Dorsolateral prefrontal cortex (tissue), 122 donors: ENCODE measurements at places on chromosomes 16 and 17.

DNA sequence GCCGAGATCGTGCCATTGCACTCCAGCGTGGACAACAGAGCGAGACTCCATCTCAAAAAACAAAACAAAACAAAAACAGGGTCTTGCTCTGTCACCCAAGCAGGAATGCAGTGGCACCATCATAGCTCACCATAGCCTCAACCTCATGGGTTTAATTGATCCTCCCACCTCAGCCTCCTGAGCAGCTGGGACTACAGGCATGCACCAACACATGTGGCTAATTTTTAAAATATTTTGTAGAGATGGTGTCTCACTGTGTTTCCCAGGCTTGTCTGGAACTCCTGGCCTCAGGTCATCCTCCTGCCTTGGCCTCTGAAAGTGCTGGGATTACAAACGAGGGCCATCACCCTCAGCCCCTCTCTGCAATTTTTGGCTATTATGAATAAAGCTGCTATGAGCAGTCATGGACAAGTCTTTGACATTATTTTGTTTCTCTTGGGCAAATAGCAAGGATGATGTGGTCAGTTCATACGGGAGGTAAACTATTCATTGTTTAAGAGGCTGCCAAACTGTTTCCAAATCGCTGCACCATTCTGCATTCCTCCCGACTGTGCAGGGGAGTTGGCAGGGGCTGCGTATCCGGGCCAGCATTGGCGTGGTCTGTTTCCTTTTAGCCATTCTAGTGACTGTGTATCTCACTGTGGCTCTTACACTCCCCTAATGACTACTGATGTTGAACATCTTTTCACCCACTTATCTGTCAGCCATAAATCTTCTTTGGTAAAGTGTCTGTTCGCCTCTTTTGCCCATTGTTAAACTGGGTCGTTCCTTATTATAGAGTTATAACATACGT lies 21.1 kb downstream of the EIF4A3 start:
- no peak for DNase-seq

DNA sequence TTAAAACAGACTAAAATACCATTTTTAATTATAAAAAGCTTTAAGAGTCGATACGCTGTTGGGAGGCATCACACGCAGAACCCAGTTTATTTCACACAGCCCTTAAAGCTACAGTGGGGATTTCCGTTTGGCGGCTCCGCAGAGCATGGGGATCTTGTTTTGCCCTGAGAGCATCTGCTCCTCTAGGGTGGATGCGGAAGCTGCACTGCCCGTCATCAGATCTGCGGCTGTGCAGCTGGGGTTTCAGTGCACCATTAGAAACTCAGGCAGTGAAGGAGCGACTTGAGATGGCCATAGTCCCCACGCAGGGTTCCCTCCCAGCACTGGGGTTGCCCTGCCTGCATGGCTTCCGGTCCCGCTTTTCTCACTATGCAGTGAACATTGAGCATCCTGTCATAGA lies 62.2 kb upstream of the CHMP6 start:
- DNase-seq: no peak

GRCh38 chr17:82031303-82031884 lies at the start of gene RAC3:
RAC3 (plus strand) TSS chr17:82031678; CDS start chr17:82031762, 84 bp downstream.
- no peak for DNase-seq

- no peak for DNase-seq
Measured at GRCh38 chr17:63685041-63685440, 14.9 kb downstream of the LIMD2 start.
